ENCODE measurements at places on chromosomes 4 and X.

DNA sequence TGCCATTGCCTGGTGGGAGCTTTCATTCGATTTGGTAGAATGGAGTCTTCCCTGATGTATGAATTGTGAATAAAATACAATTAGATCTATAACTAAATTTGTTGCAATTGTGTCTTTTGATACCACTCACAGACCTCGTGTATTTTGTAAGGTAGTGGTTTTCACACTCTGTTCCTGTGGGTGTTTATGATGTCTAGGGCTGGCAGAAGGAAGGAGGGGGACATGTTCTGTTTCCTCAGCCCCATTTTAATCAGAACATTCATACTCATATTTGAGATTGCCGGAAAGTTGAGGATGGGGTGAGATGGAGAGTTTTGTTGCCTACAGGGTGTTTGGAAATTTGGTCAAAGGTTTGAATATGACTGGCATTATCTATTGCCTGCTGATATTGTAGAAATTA lies 42.9 kb downstream of the PTTG2 start:
- no peak for DNase-seq

DNA sequence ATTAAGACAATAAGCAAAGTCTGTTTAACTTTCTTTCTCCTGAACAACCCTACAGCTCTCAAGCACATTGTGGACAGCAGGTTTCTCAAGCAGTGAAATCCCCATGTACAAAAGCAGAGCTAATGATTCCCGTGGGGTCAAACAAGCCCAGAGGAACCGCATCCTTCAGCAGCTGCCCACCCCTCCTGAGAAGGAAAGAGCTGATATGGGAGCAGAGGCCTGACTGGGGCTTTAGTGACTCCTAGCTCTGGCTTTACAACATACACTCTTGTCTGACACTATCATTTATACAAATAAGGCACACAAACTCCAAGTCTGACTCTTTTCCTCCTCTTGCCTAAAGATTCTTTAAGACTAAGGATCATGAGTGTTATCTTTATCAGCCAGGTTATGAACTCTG lies 32.8 kb downstream of the HDAC8 start:
- no peak for DNase-seq

DNA sequence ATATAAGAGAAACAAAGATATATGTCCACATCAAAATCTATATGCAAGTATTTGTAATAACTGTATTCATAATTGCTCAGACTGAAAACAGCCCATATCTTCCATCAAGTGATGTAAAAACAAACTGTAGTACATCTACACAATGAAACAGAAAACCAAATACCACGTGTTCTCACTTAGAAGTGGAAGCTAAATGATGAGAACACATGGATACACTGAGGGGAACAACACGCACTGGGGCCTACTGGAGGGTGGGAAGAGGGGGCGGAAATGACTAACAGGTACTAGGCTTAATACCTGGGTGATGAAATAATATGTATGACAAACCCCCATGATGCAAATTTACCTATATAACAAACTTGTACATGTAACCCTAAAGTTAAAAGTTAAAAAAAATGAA lies 42.7 kb downstream of the UBA6 start:
- DNase-seq, result no peak

DNA sequence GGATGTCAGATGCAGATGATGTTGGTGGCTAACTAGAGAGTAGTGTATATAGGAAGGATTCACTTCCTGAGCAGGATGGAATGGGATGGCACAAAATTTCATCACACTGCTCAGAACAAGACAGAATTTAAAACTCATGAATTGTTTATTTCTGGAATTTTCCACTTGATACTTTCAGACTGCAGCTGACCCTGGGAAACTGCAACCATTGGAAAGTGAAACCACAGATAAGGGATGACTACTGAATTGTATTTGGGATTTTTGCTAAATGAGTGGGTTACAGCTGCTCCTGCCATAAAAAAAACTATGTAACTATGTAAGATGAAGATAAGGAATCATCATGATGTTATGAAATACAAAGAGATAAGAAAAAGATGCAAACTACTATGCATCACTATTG lies 51.4 kb downstream of the NPY5R start:
- no peak for DNase-seq

GRCh38 chr4:10622728-10623127 lies 61.8 kb downstream of the CLNK start:
- DNase-seq, result no peak

GRCh38 chrX:40573763-40574162 lies 7.0 kb upstream of the ATP6AP2 start:
- no peak for DNase-seq

DNA sequence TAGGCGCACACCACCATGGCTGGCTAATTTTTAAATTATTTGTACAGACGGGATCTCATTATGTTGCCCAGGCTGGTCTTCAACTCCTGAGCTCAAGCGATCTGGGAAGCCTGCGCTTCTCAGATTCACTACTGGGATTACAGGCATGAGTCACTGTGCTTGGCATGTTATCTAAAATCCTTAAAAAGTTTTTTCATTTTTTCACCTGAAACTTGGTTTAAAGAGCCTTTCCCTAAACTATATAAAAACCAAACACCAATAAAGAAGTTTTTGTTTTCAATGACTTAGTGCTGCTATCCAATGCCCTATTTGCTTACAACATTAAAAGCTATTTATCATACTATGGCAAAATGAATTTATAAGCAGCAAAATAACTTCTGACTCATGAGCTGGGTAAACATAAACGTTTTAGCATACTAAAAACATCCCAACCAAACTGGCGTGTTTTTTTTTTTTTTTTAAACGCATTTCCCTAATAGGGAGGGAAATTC lies 127.8 kb downstream of the UBE2K start:
- no peak for DNase-seq

GRCh38 chrX:13000301-13000811 lies 25.4 kb downstream of the TMSB4X start:
- DNase-seq, result peak; percentile 42

DNA sequence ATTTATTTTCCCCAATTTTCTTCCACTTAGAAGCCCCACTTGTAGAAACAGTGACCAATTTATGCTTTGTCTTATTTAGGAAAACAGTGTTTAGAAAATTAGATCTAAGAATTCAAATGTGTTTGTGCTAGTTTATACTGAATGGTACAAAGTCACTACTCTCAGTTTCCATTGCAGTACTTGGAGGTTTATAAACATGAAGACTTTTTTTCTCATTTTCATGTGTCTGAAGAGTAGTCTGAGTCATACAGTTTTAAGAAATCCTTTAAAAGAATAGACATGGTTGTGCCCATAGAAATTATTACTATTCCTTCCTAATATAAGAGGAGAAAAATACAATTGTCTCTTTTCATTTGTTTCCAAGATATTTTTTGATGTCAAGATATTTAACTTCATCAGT lies 458.7 kb downstream of the NAF1 start:
- DNase-seq, result no peak

GRCh38 chr4:152523731-152524130 lies 12.2 kb downstream of the FBXW7 start:
- DNase-seq, result no peak

DNA sequence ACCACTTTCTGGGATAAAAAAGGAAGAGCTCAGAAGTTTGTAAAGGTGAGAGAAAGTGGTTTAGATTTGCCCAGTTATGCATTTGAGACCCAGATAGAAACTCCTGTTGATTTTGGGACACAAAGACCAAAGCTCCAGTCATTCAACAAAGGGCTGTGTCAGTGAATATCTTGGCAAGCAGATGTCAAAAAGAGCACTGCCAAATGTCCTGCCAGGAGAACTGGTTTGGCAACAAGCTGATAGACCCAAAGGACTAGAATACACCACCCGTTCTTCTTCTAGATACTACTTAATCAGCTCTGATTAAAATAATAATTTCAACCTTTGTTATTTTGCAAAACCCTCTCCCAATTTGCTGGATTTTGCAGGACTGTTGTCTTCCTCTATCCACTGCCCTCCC lies 121.4 kb downstream of the NHS start:
- no peak for DNase-seq

DNA sequence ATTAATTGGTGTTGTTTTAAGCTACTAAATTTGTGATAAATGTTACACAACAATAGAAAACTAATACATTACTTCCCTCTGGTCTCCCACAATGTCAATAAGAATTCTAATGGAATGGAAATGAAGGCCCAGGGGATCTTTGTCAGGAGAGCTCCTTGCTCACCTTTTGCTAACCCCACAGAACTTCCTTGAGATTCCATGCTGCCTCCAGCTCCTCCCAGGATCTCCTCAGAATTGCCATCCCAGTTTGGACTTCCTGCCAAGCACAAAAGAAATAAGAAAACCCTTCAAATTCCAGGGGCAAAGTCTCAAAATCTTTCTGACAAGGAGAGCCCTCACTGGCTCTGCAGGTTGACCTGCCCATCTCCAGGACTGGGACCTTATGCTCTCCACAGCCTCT lies 43.2 kb downstream of the ITIH6 start:
- DNase-seq, result no peak

DNA sequence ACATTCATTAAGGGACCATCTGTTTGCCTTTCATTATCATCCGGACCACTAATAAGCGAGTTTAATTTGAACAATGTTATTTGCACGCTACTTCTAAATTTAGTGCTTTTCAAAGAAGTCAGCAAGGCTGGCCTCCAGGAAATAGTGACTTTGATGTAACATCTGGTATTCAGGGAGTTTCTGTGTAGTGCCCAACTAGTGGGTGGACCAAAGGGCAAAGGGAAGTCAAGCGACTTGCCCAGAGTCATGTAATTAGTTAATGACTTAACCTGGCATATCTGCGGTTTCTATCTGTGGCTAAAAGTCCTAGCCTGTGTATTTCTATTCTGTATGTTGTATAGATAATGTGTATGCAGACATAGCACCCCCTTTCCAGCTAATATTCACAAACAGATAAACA lies 56.3 kb upstream of the LCORL start:
- no peak for DNase-seq

DNA sequence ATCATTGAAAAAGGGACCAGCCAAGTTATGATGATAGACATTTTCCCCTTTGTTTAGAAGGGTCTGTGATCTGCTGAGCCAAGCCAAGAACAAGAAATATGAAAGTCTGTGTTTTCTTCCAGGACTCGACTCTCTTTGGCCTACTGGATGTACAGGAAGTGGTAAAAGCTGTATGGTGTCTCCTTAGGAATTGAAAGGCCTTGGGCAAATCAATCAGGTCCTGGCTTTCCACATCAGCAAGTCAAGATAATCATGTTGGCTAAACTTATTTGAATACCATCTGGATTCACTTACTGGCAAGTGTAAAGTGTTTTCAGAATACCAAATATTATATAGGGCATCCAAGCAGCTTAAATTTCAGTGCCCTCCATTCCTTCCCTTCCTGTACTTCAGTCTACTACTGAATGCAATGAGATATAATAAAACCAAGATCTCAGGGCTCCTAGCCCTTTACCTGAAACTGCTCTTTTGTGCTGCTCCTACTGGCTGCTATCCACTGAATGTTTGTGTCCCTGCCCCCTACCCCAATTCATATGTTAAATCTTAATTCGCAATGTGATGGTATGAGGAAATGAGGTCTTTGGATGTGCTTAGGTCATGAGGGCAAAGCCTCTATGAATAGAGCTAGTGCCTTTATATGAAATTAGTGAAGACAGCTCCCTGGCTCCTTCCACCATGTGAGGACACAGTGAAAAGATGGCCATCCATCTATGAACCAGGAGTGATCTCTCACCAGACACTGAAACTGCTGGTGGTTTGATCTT lies 578.0 kb downstream of the SPRY1 start:
- DNase-seq, result no peak

- no peak for DNase-seq
Measured at GRCh38 chr4:57182132-57182874, 72.1 kb upstream of the IGFBP7 start.

DNA sequence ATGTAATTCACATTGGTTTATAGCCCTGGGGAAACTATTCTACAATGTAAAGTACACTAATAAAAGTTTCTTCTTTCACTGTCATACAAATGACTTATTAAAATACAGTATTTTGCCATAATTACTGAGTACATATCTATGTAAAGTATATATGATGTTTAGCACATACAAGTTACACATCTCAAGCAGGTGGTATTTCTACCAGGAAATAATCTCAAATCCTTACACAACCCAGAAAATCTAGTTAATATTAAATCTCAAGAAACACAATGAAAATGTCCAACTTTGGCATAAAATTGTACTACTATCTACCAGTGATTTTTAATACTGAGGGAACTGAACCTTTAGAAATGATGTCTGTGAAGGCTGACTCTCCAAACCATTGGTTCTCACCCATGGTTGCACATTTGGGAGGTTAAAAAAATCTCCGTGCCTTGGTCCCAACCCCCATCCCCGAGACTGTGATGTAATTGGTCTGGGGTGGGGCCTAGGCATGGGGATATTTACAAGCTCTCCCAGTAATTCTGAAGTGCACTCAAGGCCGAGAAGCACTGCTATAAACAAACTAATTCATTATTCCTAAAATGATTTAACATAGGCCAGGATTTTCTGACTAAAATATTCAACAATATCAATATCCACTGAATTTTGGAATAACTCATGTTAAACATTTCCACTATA lies 27.6 kb downstream of the MAP3K15 start:
- DNase-seq, result no peak

GRCh38 chrX:63935835-63936234 lies 150.8 kb upstream of the ARHGEF9 start:
- DNase-seq, result no peak

DNA sequence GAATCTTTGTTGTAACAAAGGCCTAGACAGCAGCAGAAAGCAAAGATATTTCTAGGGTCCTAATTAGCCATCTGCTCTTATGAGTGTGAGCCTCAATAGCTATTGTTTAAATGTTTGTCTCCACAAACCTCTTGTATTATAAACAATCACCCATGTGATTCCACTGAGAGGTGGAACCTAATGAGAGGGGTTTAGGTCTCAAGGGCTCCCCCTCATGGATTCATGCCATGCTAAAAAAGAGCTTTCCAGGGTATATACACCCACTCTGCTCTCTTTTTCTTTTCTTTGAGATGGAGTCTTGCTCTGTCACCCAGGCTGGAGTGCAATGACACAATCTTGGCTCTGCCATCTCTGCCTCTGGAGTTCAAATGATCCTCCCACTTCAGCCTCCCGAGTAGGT lies 42.1 kb downstream of the TRIM61 start:
- no peak for DNase-seq

- no peak for DNase-seq
Measured at GRCh38 chrX:69088171-69088938, 76.9 kb downstream of the PJA1 start.

- DNase-seq, result peak; percentile 85
Measured at GRCh38 chrX:1821846-1822245, 207.0 kb downstream of the ASMT start.
